Left forelimb (tissue), 1 donor: ENCODE measurements at places on chromosomes 13 and 19.

DNA sequence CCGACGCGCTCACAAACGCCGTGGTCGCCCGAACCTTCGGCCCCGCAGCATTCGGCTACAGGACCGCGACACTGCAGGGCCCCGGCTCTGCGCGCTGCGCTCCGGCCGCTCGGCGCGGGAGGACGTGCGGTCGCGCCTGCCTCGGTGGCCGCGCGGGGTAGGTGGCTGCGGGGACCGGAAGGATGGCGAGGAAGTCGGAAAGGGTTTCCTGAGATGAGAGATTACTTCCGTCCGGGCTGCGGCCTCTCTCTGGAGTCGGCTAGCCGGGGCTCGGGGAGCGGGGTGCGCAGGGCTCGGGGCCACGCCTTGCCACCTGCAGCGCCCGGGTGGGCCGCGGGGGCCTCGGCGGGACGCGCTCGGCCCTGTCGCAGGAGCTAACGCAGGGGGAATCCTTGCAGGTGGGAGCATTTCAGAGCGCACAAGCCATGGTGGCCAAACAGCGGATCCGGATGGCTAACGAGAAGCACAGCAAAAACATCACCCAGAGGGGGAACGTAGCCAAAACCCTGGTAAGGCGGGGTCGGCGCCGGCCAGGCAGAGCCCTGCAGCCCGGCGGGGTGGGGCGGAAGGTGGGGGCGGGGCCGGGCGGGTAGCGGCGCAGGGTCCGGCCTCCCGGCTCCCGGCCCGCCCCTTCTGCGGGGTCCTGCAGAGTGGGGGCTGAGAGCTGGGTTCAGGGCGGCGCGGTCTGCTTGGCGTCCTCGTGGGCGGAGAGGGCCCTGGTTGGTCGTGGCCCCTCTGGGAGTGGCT, at the start of gene SERP2:
Gene SERP2 (plus strand): TSS at position 224 of the 747 bp plus-strand sequence. CDS start 202 bp downstream, at position 426.
- DNase-seq, result peak; percentile 78

- no peak for DNase-seq
Observed at GRCh38 chr13:113491418-113491883, 940 bp upstream of the DCUN1D2 start.

DNA sequence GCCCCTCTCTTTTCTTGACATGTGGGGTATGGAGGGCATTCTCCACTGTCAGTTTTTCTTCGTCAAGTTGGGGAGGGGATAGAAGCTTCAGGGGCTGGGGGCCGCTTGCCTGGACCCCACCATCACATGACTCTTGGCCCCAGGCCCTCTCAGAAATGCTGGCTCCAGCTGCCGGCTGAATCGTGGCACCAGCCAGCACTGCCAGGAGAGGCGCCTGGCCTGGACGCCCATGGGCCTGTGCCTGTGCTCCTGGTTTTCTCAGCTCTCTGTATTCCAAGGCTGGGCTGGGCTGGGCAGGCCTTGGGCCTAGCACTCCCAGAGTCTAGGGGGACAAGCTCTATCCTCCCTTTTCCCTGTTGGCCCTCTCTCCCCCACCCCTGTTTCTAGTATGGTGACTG, 38.6 kb downstream of the LYL1 start:
- no peak for DNase-seq

DNA sequence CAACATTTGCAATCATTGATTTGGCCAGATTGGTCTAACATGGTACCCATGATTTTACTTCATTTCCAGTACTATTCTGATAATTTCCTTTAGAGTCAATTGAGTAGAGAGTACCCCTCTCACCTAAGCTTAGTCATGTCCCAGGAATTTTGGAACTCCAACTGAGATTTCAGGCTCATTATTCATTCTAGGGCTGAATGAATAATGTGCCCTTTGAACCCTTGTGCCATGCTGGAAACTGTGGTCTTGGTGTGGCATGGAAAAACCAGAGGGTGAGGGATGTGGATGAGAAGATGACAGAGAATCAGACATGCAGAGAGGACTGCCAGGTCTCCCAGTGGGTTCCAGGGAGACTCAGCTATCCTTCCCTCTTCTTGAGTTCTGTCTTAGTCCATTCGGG, 30.2 kb downstream of the ITM2B start:
- no peak for DNase-seq

DNA sequence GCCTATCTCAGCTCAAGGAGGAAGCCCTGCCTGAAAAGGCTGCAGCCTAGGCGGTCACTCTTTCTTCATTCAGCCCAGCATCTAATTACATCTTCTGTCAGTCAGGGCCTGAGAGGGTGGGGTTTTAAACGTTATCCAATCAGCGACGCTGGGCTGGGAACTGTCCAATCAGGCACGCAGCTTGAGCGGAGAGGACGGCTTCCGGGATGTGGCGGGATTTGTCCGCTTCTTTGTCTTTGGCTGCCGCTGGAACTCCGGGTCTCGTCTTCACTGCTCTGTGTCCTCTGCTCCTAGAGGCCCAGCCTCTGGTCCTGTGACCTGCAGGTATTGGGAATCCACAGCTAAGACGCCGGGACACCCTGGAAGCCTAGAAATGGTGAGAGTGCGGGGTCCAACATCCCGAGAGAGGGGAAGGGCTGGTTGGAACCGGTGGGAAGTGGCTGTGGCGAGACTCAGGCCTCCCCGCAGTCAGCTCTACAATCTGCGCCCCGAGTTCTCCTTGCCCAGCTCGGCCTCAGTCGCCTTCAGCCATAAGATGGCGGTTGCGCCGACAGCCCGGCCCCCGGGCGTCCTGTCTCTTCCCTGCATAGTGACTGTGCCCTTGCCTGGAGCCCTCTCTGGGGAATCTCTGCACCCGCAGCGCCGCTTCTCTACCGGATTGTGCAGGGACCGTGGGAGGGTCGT, at the start of gene ZNF738:
Gene ZNF738 (plus strand): TSS at position 233 of the 684 bp plus-strand sequence. CDS start 141 bp downstream, at position 374.
- peak; percentile 92 for DNase-seq

DNA sequence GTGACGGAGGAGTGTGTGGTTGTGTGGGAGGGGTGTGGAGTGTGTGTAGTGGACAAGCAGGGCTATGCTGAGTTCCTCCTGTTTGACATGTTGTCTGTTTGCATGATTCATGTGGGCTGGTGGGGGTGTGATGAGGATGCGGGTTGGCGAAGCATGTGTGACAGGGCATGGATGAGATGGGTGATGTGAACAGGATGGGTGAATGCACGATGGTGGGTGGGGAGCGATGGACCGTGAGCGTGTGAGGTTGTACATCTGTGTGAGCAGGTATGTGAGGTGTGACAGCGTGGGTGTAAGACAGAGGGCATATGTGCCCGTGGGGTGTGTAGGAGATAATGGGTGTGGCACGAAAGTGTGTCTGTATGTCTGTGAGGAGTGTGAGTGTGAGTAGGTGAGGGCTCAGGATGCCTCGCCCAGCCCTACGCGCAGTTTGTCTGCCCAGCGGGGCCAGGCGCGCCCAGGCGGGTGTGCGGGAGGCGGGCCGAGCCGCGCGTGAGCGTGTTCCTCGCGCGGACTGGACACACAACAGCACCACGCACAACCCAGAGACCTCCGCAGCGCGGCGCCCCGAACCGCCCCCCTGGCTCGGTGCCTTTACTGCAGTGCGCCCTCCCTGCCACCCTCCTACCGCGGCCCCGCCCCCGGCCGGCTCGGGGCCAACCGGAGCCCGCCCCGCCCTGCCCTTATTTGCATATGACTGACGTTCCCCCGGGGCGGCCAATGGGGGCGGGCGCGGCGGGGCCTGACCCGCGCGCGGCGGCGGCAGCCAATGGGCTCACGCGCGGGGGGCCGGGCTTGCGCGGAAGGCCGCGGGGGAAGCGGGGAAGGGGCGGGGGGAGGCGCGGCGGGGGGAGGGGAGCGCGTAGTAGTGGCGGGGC, 14.4 kb downstream of the CIC start:
- peak; percentile 98 for DNase-seq

DNA sequence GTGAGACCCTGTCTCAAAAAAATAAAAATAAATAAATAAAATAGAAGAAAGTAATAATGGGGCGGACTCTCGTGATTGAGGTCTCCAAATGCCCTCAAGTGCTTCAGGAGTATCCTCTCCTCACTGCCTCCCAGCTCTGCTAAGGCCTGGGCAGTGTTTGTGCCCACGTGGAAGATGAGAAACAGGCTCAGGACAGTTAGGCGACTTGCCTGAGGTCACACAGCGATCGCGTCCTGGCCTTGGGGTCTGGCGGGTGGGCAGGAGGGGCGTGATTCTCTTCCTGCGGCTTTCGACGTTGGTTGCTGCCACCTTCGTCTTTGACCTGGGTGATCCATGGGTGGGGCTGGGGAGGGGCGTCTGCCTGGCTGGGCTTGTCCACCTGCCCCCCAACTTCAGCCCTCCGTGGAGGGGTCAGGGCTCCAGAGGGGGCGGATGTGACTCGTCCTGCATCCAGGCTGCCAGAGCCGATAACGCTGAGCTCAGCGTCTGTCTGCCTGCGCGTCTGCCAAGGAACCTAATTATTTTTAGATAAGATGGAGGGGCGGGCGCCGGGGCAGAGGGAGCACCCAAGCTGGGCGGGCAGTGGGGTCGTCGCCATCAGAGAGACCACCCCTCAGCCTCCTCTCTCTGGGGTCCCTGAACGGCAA, 56.9 kb downstream of the NFIC start:
- DNase-seq, result no peak

DNA sequence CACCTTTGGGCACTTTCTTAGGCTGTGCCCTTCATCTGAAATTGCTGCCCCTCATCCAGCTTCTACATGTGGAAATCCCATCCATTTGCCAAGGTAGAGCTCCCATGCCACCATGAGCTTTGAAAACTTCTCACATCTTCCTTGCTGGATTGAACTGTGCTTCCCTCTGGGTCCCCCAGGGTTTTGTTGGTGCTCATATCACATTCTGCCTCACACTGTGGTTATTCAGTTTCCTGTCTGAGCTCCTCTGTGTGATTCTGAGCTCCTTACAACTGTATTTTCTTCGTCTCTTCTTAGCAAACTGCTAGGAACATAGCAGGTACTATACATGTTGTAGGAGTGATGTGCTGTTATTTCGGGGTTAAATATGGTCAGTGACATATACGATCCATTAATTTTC, 74.9 kb upstream of the KL start:
- no peak for DNase-seq

- no peak for DNase-seq
Observed at GRCh38 chr19:1465191-1466016, 13.6 kb downstream of the C19orf25 start.

- no peak for DNase-seq
Observed at GRCh38 chr19:57406516-57407123, 4.3 kb upstream of the ZNF17 start.

GRCh38 chr13:109684084-109684823, 102.1 kb downstream of the IRS2 start:
- DNase-seq, result no peak
